ENCODE measurements at places on chromosomes 13 and 19.

DNA sequence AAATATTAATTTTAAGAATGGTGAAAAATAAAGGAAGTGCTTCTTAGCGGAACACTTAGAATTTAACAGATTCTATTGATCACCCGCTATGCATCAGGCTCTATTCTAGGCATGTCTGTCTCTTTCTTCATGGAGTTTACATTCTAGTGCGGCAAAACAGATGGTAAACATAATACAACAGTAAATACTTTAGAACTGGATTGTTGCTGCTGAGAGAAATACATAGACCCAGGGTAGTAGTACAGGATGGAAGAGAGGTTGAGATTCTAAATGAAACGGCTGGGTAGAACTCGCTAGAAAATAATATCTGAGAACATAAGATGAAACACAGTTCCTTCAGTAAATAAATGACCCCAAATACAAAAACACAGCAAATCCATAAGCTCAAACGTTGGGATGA, 498.7 kb downstream of the MYO16 start:
- DNase-seq, result no peak
- no peaks in the 10 kb centered on the region for H3K27me3 ChIP-seq
- no peaks in the 10 kb centered on the region for H3K36me3 ChIP-seq
- no peaks in the 10 kb centered on the region for H3K4me1 ChIP-seq
- H3K4me3 ChIP-seq, result no peak overlapping the region

DNA sequence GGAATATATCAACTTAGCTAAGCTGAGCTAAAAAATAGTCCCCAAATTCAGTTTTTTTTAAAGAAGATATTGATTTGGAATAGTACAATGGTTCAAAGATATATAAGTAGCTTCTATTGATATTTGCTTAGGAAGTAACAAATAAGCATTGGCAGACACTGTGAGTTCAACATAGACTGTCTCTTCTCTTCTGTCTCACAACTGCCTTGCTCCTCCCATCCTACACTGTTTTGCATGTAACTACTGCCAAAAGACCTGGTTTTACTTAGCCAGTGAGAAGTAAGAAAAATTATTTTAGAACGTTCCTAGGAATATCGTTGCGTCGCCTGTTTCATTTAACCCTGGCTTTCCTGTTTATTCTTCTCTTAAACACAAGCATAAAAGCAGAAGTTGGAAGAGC, 859.0 kb upstream of the SPRY2 start:
- H3K27me3 ChIP-seq, result no peaks in the 10 kb centered on the region
- no peak overlapping the region for H3K27ac ChIP-seq
- no peak for DNase-seq

DNA sequence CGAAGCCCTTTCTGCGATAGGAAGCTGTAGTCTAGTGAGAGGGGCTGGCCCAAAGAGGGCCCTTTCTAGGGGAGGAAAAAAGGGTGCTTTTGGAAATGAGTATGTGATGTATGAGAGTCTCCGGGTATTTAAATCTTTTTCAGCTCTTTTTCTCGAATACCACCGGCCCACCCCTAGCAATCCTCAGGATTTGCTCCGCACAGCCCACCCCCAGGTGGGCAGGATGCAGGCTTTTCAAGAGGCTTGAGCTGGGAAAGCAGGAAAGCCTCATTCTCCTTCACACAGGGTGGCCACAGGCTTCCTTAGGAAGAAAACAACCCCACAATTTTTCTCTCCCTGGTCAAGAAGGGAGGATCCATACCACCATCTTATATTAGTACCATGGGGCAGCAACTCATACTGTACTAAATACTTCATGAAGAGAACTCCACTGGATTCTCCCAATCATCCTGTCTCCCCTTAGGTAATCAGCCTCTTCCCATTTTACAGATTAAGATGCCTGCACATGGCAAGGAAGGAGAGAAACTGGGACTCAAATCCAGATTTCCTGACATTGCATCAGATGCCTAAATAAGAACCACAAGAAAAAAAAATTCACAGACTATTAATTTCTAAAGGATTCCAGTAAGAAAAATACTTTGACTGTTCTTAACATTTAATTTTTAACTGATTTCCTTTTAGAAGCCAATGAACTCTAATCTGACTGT, 84.4 kb downstream of the STK24 start:
- no peaks in the 10 kb centered on the region for H3K27me3 ChIP-seq
- no peak overlapping the region for H3K4me3 ChIP-seq
- H3K36me3 ChIP-seq, result no peaks in the 10 kb centered on the region
- DNase-seq, result no peak

DNA sequence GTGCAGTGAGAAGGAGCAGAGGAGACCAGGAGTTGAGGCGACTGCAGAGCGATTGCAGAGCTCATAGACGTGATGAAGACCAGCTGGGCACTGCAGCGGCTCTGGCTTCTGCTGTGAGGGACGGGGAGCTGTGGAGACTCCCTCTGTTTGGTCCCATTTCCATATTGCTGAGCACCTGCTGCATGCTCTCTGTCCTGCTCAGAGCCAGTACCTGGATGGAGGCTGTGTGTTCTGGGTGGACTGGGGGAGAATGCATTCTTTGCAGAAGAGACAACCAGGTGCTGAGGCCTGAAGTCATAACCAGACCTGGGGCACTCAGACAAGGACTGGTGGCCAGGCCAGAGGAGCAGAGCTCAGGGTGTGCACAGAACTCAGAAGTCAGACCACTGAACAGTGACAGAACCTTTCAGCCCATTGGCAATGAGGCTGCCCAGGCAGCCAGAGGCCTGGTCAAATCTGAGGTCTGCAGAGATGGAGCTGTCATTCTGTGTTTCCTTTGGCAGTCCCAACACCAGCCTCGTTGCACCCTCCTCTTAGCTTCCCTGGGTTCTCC, 1.3 kb upstream of the A1BG start:
- H3K4me3 ChIP-seq, result no peak overlapping the region
- H3K36me3 ChIP-seq, result no peaks in the 10 kb centered on the region
- peaks cover 15% of the 10 kb centered on the region for H3K27me3 ChIP-seq
- no peaks in the 10 kb centered on the region for H3K4me1 ChIP-seq
- H3K27ac ChIP-seq, result no peak overlapping the region

DNA sequence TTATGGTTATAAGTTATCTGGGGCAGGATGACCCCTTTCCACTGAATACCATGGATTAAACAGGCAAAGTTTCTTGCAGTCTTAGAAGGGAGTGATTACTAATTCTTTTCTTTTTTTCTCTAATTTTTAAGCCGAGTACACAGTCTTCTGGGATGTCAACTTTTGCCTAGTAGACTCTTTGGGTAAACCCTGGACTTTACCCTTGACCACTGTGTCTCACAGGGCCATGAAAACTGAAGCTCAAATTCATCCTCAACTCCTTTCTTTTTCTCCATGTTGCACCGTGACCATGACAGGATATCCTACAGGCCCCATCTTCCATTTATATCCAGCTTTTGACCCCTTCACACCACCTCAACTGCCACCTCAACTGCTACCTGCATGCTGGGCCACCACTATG, 51.8 kb downstream of the GJA3 start:
- no peaks in the 10 kb centered on the region for H3K36me3 ChIP-seq
- H3K27me3 ChIP-seq, result no peaks in the 10 kb centered on the region
- H3K4me1 ChIP-seq, result no peaks in the 10 kb centered on the region
- DNase-seq, result no peak

GRCh38 chr19:10712045-10712444, 5.8 kb upstream of the DNM2 start:
- peaks cover 4% of the 10 kb centered on the region for H3K4me1 ChIP-seq
- H3K4me3 ChIP-seq, result no peak overlapping the region
- H3K36me3 ChIP-seq, result peaks cover 3% of the 10 kb centered on the region
- no peak for DNase-seq
- H3K27me3 ChIP-seq, result no peaks in the 10 kb centered on the region

GRCh38 chr13:45747071-45747470, 45.0 kb downstream of the CBY2 start:
- no peak overlapping the region for H3K4me3 ChIP-seq
- no peaks in the 10 kb centered on the region for H3K4me1 ChIP-seq
- peaks cover 23% of the 10 kb centered on the region for H3K27me3 ChIP-seq
- no peaks in the 10 kb centered on the region for H3K36me3 ChIP-seq
- no peak for DNase-seq

- no peak overlapping the region for H3K4me3 ChIP-seq
- no peaks in the 10 kb centered on the region for H3K36me3 ChIP-seq
- no peaks in the 10 kb centered on the region for H3K4me1 ChIP-seq
- H3K27ac ChIP-seq, result no peak overlapping the region
- no peak for DNase-seq
Observed at GRCh38 chr13:53612200-53612599, 583.6 kb downstream of the OLFM4 start.

DNA sequence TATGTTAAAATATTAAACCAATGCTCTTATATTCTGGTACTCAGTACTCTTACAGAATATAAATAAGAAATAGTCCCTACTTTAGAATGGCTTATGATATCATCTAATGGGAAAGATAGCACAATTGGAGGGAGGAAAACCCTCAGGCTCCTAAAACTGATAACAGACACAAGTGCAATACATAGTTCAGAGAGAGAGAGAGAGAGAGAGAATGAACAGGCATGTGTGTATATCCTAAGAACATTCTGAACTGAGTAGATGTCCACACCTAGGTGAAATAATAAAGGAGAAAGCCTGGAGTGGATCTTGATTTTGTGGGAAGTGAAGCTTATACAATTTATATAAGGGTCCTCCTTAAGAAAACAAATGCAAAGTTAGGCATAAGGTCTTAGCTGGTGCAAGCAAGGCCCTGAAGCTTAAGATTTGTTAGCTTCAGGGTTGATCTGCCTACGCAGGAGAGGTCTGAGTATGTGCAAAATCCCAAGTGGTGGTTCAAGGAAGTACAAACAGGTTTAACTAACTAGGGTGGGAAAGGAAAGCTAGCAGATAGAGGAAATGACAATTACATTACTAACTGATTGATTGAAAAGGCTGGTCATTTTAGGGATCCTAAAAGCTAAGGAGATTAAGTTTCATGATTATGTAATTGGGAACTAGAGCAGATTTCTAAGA, 53.3 kb downstream of the SOX21 start:
- H3K27ac ChIP-seq, result peak overlapping the region; percentile 47
- H3K27me3 ChIP-seq, result no peaks in the 10 kb centered on the region
- H3K4me3 ChIP-seq, result no peak overlapping the region
- no peaks in the 10 kb centered on the region for H3K36me3 ChIP-seq

- H3K27ac ChIP-seq, result no peak overlapping the region
- peaks cover 14% of the 10 kb centered on the region for H3K36me3 ChIP-seq
- no peak for DNase-seq
- no peaks in the 10 kb centered on the region for H3K27me3 ChIP-seq
- peaks cover 16% of the 10 kb centered on the region for H3K4me1 ChIP-seq
Observed at GRCh38 chr19:10929402-10929794, 787 bp downstream of the TIMM29 start.

GRCh38 chr19:23914402-23915286, at the start of gene ZNF726:
Gene ZNF726, plus strand, starts transcription at chr19:23914886. Its CDS starts 109 bp downstream, at chr19:23914995.
- no peaks in the 10 kb centered on the region for H3K27me3 ChIP-seq
- H3K4me3 ChIP-seq, result peak within 1 kb of the TSS; percentile 86
- peaks cover 32% of the 10 kb centered on the region for H3K36me3 ChIP-seq
- DNase-seq, result peak; percentile 96
- peak within 1 kb of the TSS; percentile 44 for H3K27ac ChIP-seq
- H3K4me1 ChIP-seq, result no peaks in the 10 kb centered on the region

DNA sequence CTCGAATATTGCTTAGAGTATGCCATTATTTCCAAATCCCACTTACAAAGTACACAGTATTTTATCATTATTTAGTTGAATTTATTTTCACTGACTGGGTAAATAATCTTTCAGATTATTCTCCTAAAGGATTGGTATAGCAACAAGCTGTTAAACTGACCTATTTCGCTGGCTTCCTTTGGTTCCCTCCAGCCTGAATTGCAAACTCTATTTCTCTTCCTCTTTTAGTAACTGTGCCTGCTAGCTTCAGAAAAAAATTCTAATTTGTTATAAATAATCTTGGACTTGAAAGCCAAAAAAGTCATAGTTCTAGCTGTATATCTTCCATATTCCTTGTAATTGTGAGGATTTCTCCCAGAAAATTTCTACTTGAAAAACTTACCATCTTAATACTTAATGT, 15.0 kb upstream of the CCNA1 start:
- peaks cover 20% of the 10 kb centered on the region for H3K4me1 ChIP-seq
- H3K27me3 ChIP-seq, result no peaks in the 10 kb centered on the region
- H3K27ac ChIP-seq, result no peak overlapping the region

- H3K27me3 ChIP-seq, result no peaks in the 10 kb centered on the region
Observed at GRCh38 chr13:95115525-95115924, 185.7 kb downstream of the ABCC4 start.

GRCh38 chr13:46170268-46170667, 11.7 kb downstream of the LCP1 start:
- no peaks in the 10 kb centered on the region for H3K36me3 ChIP-seq
- no peak for DNase-seq
- H3K4me1 ChIP-seq, result peaks cover 13% of the 10 kb centered on the region
- H3K4me3 ChIP-seq, result no peak overlapping the region
- H3K27ac ChIP-seq, result no peak overlapping the region
- H3K27me3 ChIP-seq, result no peaks in the 10 kb centered on the region

GRCh38 chr13:85685436-85685835, 113.8 kb downstream of the SLITRK6 start:
- no peaks in the 10 kb centered on the region for H3K27me3 ChIP-seq
- no peak overlapping the region for H3K27ac ChIP-seq
- H3K4me1 ChIP-seq, result no peaks in the 10 kb centered on the region
- H3K36me3 ChIP-seq, result no peaks in the 10 kb centered on the region

DNA sequence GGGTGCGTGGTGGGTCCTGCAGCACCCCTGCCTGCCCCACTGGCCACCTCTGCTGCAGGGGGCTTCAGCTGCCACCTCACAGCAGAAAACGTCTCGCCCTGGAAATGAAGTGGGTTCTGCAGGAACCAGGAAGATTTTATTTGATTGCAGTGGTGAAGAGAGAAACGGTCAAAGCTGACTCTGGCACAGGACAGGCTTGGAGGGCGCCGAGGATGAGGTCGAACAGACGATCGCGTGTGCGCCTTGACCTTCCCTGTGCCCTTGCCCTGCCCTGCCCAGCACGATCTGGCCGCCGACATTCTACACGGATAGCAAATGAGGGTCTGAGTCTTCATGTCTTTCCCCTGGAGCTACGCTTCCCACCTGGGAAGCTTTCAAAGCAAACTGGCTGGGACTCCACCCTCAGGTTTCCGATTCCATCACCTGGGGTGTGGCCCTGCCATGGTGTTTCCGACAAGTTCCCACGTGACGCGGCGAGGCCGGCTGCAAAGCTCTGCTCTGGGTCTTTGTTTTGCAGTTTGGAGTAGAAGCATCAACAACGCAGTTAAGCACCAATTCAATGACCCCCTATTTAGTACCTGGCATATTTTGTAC, 50.3 kb upstream of the TUBGCP3 start:
- DNase-seq, result peak; percentile 6
- H3K27ac ChIP-seq, result no peak overlapping the region
- no peaks in the 10 kb centered on the region for H3K4me1 ChIP-seq
- peaks cover 25% of the 10 kb centered on the region for H3K27me3 ChIP-seq
- H3K36me3 ChIP-seq, result no peaks in the 10 kb centered on the region
- H3K4me3 ChIP-seq, result no peak overlapping the region

GRCh38 chr13:19150712-19151228, 30.9 kb downstream of the TUBA3C start:
- no peaks in the 10 kb centered on the region for H3K4me1 ChIP-seq
- no peaks in the 10 kb centered on the region for H3K36me3 ChIP-seq
- H3K27me3 ChIP-seq, result no peaks in the 10 kb centered on the region
- no peak overlapping the region for H3K27ac ChIP-seq

- peak; percentile 74 for DNase-seq
- no peaks in the 10 kb centered on the region for H3K36me3 ChIP-seq
- H3K4me3 ChIP-seq, result no peak overlapping the region
- H3K27ac ChIP-seq, result peak overlapping the region; percentile 60
- H3K27me3 ChIP-seq, result no peaks in the 10 kb centered on the region
Observed at GRCh38 chr13:60959427-60959826, 456.2 kb downstream of the PCDH20 start.

GRCh38 chr13:33536601-33537000, 251.0 kb upstream of the STARD13 start:
- H3K27me3 ChIP-seq, result no peaks in the 10 kb centered on the region
- peaks cover 31% of the 10 kb centered on the region for H3K4me1 ChIP-seq
- H3K27ac ChIP-seq, result peak overlapping the region; percentile 98
- no peak for DNase-seq
- H3K36me3 ChIP-seq, result no peaks in the 10 kb centered on the region
